ENCODE measurements at places on chromosomes 5 and 9.

DNA sequence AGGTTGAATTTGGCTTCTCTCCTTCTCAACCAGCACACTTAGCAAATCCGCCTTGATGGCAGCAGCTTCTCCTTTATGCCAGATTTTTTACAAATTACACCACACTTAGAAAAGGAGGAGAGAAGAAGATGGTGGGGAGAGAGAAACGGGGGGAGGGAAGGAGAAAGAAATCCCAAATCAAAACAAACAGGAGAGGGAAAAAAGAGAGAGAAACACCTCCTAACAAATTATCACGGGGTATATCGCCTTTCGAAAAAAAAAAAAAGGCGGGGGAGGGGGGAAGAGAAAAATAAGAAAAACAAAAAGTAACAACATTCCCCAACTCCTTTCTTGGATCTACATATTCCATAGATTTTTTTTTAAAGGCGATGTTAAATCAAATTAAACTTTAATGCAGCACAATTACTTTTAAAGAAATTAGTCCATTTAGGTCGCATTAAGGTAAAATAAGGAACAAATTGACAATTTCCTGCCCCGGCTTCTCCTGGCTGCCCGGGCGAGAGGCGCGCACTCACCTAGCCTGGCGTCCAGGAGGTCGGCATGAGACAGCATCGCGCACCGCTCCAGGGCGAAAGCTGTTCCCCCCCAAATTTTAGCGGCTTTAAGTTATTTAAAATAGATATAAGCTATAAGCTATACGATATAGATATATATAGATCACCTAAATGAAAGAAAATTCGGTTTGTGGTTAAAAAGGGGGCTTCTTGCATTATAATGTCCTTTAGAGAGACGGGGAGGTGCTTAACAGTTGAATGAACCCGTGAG, at the start of gene OTP:
OTP (minus strand) TSS at position 716 of the 765 bp plus-strand sequence; CDS start at position 552, 164 bp downstream.
- no peak for DNase-seq

GRCh38 chr5:35003018-35003957, 44.5 kb downstream of the AGXT2 start:
- DNase-seq: peak; percentile 31

- DNase-seq: no peak
Measured at GRCh38 chr9:69093471-69094103, 58.0 kb downstream of the FXN start.

GRCh38 chr5:104361932-104362331, 799.3 kb upstream of the NUDT12 start:
- DNase-seq: no peak
